ENCODE measurements at places on chromosomes 5 and 9. TPM values are rescaled to one million over a fixed set of nuclear protein-coding genes. Genes with fewer than 3 reads are reported as not detected.

SLC34A3 gene
- 0.57 TPM for total RNA-seq

- no peak for DNase-seq
Observed at GRCh38 chr9:16918920-16919319, 48.5 kb upstream of the BNC2 start.

GRCh38 chr9:27088981-27089380, 20.0 kb upstream of the TEK start:
- DNase-seq = no peak

DNA sequence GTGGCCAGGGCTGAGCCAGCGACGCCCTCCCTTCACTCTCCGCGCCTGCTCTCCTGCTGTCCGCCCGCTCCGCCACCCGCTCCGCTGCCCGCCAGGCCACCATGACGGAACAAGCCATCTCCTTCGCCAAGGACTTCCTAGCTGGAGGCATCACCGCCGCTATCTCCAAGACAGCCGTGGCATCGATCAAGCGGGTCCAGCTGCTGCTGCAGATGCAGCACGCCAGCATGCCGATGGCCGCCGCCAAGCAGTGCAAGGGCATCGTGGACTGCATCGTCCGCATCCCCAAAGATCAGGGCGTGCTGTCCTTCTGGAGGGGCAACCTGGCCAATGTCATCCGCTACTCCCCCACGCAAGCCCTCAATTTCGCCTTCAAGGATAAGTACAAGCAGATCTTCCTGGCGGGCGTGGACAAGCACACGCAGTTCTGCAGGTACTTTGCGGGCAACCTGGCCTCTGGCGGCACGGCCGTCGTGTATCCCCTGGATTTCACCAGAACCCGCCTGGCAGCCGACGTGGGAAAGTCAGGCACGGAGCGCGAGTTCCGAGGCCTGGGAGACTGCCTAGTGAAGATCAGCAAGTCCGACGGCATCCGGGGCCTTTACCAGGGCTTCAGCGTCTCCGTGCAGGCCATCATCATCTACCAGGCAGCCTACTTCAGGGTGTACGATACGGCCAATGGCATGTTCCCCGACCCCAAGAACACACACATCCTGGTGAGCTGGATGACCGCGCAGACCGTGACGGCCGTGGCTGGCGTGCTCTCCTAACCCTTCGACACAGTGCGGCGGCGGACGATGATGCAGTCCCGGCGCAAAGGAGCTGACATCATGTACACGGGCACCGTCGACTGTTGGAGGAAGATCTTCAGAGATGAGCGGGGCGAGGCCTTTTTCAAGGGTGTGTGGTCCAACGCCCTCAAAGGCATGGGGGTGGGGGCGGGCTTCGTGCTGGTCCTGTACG, 1130.4 kb upstream of the ACO1 start:
- no peak for DNase-seq

DNA sequence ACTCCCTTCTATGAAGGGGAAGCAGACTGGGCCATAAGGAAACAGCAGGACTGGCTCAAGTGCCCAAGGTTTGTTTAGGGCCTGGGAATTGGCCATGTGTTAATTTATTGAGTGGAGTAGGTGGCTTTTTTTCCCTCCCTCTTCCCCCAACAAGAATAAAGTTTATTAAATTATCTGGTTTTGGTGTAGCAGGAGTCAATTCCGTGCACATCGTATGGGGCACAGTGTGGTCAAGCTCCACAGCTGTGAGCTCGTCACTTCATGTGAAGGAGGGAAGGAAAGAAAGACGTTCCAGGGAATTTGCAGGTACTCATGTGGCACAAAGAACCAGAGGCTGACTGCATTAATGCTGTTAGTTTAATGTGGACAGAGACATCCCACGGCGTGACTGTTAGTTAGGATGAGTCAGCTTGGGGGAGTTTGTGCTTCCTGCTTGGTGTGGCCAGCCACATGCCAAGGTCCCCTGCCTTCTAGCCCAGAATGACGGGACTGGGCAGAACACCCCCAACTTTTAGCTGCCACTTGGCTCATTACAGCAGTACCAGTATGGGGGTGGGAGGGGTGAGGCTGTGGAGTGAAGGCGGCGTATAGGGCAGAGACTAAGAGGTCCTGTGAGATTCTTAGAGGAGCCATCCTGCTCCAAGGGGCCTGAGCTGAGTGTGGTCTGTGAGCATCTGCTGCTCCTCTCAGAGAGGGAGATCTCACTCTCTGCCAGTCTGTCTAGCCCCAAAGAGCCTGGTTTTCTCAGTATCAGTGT, 33.2 kb downstream of the CSF1R start:
- DNase-seq = no peak

DNA sequence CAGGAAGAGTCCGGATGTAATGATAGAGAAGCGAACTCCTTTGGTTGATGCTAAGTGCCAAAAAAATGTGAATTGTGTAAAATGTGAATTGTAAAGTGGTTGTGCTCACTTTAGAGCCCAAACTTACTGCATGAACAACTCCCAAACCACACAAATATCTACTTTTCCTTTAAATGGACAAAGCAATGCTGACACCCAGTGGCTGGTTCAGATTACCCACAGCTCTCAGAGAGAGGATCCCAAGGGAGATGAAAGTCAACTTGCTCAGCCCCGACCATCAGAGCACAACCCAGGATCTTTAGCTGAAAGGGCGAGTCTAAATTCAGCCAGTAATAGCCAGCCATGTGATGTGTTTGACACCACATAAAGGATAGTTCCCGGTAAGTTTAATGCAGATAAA, 133.7 kb downstream of the NMUR2 start:
- no peak for DNase-seq

DNA sequence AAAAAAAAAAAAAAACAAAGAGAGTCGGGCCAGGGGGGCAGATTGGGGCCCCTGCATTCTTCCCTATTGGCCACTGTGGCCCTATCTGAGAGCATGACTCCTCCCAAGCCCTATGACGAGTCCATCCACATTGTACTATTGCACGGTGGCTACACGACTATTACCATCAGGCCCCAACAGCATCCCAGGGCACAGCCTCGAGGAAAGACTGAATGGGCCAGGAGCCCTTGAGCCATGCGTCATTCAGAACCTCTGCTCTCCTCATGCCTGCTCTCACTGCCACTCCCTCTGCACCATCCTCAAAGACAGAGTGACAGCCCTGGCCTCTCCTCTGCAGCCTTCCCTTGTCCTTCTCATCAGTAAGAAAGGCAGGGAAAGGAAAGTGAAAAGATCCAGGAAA, 20.2 kb upstream of the ORM1 start:
- DNase-seq = no peak
